ENCODE measurements at places on chromosomes 13 and 19.
A peak's percentile ranks its signal among the peaks of the same experiment; 100 is the strongest.

- no peak for DNase-seq
Measured at GRCh38 chr13:61187471-61187870, 228.2 kb downstream of the PCDH20 start.

DNA sequence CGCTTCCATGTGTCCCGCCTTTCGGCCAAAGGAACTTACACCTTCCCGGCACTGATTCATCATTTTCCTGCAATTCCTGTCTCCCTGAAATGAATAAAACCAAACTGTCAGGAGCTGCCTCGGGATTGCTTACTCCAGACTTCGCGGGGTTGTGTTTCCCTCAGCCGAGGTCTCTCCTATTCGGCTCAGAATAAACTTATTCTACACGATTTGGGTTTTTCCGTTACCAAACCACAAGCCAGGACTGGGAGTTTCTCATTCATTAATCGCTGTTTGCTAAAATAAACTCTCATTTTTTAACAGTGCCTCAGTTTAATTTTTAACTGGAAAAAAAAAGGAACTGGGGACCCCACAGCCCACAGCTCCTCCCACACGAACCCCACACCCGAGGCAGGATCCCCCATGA lies 667 bp downstream of the ZNF878 start:
- no peak for DNase-seq

GRCh38 chr19:850221-850978 lies 1.7 kb upstream of the ELANE start:
- DNase-seq: no peak

DNA sequence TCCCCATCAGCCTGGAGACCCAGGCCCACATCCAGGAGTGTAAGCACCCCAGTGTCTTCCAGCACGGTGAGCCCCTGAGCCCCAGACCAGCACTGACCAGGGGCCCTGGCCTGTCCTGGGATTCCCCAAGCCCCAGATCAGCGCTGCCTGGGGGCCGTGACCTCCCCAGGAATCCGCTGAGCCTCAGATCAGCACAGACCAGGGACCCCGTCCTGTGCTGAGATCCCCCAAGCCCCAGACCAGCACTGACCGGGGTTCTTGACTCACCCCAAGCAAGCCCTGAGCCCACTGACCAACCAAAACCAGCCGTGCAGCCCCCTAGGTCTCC lies 5.7 kb downstream of the MCOLN1 start:
- no peak for DNase-seq

DNA sequence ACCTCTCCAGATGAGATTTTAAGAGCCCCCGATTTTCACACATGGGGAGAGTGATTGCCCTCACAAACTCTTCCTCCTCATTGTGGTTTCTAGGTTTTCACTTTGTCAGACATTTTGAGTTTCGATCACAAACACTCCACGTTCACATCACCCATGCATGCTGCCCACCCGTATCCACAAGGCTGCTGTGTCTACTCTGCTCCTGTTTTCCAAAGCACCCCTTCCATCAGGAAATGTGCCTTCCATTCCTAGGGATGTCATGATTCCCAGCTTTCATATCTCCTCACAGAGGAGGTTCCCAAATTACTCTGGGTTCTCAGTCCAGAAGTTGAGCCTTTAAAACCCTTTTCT lies 45.8 kb upstream of the CEACAM21 start:
- no peak for DNase-seq

DNA sequence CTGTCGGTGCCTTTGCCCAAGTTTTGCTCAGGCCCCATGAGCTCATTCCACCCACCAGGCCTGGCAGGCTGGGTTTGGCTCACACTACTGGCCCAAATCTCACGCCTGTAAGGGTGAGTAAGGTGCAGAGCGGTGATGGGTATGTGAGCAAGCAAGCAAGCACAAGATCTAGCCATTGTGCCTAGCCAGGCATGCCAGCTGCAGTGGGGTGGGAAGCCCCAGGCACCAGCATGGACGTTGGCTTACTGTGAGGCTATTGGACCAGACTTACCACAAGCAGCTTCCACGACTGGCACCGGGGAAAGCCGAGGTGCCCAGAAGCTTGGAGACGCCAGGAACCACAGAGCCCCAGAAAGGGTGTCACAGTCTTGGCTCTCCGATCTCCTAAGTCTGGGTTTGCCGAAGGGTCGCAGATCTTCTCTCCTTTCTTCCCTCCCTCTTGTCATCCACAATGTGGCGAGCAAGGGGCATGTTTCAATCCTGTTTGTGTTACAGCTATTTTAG lies 2659.4 kb upstream of the PCDH20 start:
- no peak for DNase-seq

- no peak for DNase-seq
Measured at GRCh38 chr13:93982179-93982918, 497.1 kb downstream of the DCT start.

DNA sequence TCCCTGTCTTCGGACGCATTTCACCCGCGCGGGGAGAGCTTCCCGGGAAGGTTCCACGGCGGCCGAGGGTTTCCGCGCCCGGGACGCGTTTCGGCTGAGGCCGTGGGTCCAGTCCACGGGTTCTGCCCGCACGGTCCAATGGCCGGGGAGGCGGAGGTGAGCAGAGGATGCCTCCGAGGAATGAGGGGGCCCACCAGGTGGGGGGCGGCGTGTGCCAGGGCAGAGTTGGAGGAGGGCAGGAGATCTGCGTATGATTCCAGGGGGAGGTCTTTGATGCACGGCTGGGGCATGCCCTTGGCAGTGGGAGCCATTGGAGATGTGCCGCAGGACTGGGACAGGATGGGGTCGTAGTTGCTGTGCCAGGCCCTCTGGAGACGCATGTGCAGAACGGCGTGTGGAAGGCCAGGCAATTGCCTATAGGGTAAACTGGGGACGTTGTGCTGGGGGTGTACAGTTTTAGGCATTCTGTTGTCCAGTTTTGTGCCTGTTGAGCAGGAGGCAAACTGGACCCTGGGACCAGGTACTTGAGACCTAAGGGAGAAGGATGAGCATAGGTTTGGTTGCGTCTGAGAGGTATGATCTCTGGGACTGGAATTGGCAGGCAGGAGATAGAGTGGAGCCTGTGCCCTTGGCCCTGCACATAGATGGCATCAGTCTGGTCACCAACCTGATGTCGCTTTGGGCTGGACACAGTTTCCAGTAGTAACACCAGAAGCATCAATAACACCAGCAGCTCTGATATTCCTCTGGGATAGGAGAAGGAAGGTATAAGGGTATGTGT lies 751 bp downstream of the ZNF584 start:
- no peak for DNase-seq

DNA sequence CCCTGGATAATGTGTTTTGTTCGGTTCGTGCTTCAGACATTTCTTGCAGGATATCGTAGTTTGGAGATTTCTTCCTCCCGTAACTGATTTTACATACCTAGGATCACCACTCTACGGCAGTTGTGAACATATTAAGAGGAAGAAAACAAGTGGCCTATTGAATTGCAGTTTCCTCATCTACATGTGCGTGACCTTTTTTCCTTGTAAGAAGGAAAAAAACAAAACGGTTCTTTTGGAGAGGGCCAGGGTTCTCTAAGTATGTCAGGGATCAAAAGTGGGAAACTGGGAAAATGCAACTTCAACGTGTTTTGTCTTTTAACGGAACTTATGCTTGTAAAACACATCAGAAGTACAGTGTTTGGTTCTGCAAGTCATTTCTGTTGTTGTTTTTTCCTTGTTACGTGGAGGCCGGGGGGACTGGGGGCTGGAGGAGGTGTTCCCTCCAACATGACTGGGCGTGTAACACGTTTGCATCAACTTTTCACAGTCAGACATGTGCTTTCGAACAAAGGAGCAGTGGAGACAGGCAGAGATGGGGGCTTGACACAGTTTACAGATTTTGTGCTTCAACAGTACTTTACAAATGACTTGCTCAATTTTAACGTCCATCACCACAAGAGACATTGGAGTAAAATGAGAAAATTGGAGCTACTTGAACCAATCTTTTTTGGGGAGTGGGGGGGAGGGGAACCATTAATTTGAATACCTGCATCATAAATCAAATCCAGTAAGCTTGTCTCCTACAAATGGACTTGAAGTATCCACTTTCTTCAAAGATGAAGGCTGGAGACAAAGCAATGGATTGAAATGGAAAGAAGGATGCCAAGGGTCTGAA lies 3.8 kb downstream of the ZC3H4 start:
- peak; percentile 66 for DNase-seq

- DNase-seq: no peak
Measured at GRCh38 chr13:46507981-46508380, 45.0 kb upstream of the LRCH1 start.

DNA sequence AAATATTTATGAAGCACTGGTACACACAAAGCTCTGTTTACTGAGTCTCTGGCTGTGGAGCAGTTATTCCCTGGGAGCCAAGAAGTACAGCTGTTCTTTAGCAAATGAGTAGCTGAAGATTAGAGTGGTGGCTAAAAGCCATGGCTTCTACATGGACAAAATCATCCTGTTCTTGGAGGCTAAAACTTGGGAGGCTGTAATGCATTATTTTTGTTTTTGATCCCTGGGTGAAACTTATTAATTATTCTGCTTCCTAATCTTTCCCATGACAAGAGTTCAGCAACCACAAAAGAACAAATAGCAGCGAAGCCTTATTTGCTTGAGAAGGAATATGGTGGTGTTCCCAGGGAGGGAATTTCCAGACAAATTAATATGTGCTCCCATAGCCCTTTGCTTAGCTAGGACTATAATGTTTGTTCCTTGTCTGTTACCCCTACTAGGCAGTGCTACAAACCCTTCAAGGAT lies 109.5 kb downstream of the DCT start:
- DNase-seq: no peak

- DNase-seq: no peak
Measured at GRCh38 chr19:8141726-8142512, 7.5 kb downstream of the FBN3 start.

GRCh38 chr19:13282486-13283065 lies 132.4 kb downstream of the IER2 start:
- DNase-seq: no peak

- no peak for DNase-seq
Measured at GRCh38 chr13:46202966-46203365, 8.8 kb upstream of the LRRC63 start.

GRCh38 chr13:111042661-111043226 lies 72.4 kb upstream of the ARHGEF7 start:
- no peak for DNase-seq

GRCh38 chr13:27362064-27362751 lies 62.2 kb upstream of the GTF3A start:
- peak; percentile 85 for DNase-seq

- DNase-seq: no peak
Measured at GRCh38 chr13:103640606-103641005, 574.4 kb upstream of the SLC10A2 start.

DNA sequence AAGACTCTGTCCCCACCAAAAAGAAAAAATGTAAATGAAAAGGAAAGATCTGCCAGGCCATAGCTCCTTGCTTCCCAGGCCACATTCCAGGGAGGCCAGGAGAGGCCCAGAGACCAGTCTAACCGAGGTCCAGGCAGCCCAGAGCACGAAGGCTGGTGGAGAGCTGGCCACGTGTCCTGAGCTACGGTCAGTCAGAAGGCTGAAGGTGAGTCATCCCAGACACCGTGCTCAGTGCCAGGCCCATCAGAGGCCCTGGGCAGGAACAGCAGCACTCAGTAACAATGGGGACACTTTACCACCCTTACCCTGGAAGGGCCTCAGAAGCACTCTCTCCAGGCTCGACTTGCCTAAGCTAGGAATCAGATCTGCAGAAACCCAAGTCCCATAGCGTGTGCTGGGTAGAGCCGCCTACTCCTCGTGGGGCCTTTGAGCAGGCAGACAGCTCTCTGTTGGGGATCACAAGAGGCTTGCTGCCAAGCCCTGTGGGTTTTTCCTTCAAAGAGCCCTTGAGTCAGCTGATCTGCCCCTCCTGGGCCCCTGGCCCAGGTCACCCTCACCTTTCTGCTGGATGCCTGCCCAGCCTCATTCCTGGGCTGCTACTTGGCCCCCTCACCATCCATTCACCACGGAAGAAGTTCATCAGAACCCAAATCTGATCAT lies 11.6 kb upstream of the DNMT1 start:
- no peak for DNase-seq

- no peak for DNase-seq
Measured at GRCh38 chr19:12804051-12804450, 2.2 kb downstream of the THSD8 start.

DNA sequence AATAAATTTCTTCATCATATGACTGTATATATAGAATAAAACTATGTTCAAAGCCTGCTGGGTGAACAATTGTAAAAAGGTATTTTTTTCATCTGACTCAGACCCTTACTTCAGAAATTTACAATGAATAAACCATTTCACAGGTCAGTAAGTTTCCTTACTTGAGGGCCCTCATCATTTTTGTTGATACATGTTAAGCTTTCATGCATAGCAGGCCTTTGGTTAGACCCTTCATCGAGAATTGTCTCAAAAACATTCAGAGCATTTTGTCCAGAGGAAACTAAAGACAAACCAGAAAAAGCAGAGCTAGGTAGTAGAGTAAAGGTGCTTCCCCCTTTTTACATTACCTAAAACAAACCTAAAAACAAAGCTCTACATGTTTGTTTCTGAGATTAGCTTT lies 46.2 kb downstream of the FNDC3A start:
- no peak for DNase-seq

DNA sequence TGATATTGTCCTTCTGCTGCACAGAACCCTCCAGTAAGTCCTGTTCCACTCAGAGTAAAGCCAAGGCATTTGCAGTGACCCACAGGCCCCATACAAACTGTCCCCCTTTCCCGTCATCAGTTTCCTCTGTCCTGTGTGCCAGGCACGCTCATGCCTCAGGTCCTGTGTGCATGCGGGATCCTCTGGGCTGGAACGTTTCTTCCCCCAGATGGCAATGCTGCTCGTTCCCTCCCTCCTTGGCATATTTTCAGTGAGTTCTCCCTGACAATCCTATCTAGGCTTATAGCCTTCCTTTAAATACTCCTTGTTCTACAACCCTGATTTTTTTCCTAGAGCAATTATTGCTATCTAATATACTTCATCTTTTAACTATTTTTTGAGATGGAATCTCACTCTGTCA lies 5.7 kb downstream of the OPA3 start:
- no peak for DNase-seq

DNA sequence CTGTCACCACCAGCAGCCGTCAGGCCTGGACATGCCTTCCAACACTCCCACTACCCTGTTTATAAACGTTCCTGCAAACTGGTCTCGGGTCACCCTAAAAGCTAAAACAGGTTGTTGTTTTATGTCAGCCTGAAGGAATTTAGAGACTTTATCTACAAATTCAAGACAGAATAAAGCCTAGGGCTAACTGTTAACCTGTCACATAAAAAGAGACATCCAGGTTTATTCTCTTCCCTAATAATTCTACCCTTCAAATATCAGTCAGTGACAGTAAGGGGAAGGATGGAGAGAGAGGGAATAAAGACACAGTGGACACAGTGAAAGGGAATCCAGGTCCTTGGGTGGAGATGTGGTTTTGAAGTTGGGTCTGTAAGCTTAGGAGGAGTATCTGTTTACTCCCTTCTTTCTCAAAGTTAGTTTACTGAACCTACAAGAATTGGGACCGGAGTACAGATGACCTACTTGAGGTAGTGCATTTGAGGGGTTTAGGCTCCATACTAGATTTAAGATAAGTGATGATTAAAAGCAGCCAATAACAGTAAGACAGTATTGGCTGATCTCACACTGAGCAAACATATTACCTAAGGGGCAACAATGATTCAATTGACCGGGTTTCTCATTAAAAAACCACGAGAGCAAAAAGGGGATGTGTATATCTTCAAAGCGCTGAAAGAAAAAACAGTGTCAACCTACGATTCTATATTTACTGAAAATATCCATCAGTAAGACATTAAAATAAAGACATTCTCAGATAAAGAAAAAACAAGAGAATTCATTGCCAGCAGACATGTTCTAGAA lies 142.7 kb downstream of the USP12 start:
- no peak for DNase-seq

GRCh38 chr19:45189971-45190370 lies 11.4 kb downstream of the BLOC1S3 start:
- DNase-seq: no peak

Data from CD4-positive, alpha-beta T cell treated with Interleukin-17A for 4 hours (primary cell).